SK-N-SH (cell line): ENCODE measurements at places on chromosomes 5 and 9.

DNA sequence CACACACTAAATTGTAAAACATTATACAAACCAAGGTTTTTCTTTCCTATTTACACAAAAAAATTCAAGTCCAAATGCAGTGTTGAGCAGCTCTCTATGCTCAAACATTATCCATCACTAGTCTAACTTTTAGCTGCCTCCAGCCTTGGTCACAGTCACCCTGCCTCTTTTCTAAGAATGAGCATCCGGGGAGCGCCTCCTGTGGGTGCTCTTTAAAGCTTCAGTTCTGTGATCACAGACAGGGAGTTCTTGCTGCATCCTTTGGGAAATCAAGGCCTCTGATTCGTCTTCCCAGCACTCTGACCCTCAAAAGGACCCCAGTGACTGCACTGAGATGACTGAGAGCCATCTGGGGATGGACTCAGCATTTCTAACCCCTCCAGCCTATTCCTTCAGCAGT is 289.6 kb downstream of the SEC61B start:
- no peak for DNase-seq

DNA sequence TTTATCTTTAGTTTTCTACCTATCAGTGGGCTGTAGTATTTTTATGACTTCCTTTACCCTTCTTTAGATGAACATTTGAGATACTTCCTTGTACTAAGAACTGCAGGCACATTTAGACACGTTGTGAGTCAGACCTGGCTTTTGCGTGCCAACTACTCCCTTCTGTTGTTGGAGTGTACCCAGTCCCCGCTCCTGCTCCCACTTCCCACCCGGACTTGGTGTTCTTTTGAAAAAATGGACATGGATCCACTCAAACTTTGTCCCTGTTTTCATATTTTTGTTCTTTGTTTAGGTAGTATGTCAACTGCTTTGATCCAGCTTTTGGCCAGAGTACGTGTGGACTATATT is 60.7 kb downstream of the PARP8 start:
- no peak for DNase-seq

GRCh38 chr5:76062502-76063041 is 20.6 kb upstream of the SV2C start:
- peak; percentile 28 for DNase-seq

- no peak for DNase-seq
Measured at GRCh38 chr9:27278374-27278773, 18.6 kb downstream of the EQTN start.

- peak; percentile 21 for DNase-seq
Measured at GRCh38 chr5:61586096-61587084, 254.3 kb downstream of the ZSWIM6 start.
